ENCODE measurements at places on chromosomes 2 and 18.
A peak's percentile ranks its signal among the peaks of the same experiment; 100 is the strongest.

DNA sequence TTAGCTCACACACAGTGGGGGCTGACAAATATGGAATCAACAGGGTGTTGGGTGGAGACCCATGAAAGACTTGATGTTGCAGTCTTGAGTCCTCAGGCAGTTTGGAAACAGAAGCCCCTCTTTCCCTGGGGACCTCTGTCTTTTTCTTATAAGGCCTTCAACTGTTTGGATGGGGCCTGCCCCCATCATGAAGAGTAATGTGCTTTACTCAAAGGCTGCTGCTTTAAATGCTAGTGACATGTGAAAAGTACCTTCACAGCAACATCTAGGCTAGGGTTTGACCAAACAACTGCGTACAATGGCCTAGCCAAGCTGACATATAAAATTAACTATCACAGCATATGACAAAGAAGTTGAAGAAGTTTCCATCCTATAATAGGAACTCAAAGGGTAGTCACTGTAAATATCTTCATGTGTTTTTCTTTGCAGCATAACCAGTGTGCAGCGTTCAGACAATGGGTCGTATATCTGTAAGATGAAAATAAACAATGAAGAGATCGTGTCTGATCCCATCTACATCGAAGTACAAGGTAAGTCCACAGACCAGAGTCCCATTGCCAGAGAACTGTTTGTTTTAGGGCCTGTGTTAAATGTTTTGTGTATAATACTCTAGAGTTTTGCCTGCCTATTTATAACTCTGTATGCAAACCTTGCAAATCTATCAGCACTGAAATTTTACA lies 46.3 kb downstream of the MERTK start:
- no peak for DNase-seq

- DNase-seq = peak; percentile 52
Observed at GRCh38 chr2:26846334-26847306, 1.3 kb upstream of the DPYSL5 start.

DNA sequence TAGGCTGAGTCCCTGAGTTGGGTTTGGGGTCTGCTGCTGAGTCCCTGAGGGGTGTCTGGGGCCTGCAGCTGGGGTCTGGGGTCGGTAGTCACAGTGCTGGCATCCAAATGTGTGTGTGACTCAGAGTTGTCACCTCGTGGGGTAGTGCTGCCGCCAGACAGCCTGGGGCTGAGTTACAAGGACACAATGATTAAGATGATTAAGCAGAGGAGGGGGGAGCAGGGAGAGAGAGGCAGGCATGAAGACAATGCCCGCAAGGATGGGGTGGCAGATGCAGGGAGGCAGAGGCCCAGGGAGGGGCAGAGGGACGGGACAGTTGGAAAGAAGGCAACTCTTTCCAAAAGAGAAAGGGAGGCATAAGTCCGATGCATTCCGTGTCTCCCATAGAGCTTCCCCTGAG lies 120.2 kb downstream of the CELF4 start:
- no peak for DNase-seq

GRCh38 chr2:20168048-20168726 lies 56.7 kb downstream of the SDC1 start:
- no peak for DNase-seq

DNA sequence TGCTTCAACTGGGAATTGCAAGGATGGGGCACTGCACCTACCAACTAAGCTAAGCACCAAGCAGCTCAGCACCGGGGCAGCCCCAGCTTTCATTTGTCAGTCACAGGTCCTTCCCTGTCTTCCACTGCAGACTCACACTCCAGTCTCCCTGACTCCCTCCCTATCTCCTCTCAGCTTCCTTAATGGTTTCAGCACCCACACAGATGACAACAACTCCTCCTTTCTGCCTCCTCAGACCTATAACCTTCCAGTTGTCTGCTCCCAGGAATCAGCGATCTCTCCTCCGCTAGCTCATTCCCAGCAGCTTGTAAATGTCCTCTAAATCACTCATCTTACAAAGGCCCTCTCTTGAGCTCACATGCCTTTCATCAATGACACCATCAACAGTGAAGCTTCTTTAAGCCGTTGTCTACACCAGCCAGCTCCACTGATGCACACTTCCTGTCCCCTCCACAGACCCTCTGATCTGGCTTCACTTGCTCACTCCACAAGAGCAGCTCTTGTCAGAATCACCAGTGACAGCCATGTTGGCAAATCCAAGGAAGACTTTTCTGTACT lies 32.1 kb downstream of the CLASP1 start:
- DNase-seq = peak; percentile 19

- DNase-seq = no peak
Observed at GRCh38 chr2:129400826-129401225, 578.6 kb upstream of the RAB6C start.

- DNase-seq = no peak
Observed at GRCh38 chr18:72372076-72372475, 172.1 kb downstream of the CBLN2 start.

DNA sequence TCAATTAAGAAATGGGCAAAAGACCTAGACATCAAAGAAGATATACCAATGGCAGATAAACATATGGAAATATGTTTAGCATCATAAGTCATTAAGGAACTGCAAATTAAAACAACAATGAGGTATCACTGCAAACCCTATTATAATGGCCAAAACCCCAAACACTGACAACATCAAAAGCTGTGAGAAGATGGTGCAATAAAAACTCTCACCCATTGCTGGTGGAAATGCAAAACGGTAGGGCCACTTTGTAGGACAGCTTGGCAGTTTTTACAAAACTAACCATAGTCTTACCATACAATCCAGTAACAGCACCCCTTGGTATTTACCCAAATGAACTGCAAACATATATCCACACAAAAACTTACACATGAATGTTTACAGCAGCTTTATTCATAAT lies 213.1 kb downstream of the UBE2E3 start:
- no peak for DNase-seq

DNA sequence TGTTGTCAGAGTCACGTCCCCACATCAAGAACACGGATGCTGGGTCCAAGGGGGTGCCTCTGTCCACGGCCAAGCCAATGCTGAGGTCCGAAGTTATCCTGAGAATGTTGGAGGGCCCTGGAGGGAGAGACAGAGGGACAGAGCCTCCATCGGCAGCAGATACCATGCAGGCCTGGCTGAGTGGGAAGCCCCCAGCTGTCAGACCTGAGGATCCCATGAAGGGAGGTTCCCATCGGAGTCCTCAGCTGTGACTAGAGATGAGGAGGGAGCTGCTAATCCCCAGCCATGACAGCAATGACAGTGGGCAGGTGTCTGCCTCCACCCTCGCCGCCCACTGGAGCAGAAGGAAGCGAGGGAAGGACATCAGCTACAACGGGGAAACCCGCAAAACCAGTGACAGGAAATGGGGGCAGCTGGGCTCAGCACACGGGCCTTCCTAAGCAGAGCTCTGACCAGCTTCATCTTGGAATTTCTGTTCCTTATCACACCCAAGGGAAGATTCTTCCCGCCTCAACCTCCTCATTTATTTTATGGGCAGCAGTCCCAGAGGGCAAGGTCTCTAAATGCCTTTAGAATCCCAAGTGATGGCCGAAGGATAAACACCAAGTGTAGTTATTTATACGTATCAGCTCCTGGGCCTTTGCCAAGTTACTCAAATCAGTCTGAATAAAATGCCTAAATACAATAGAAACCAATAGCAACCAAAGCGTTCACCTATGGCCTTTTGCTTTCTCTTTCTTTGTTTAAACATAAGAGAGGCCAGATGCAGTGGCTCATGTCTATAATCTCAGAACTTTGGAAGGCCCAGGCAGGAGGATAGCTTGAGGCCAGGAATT lies 32.2 kb downstream of the FAM178B start:
- DNase-seq = peak; percentile 49

DNA sequence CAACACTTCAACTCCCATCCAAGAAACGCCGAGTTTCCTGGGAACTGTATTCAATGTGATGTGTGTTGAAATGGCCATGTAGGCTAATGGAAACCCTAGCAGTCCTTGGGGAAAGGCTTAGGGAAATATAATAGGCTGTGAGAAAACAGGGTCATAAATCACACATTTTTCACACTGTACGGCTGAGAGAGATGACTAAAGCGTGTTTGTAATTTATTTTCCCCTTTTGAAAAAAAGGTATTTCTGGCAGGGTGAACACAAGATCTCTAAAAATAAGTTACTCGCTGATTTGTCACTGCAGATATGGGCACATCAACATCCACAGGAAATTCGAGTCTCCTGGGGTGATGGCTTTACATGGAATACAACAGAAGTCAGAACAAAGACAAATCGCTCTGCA lies 109.6 kb upstream of the ST6GAL2 start:
- DNase-seq = no peak

- DNase-seq = no peak
Observed at GRCh38 chr2:223396993-223397392, 205.2 kb downstream of the SCG2 start.

GRCh38 chr2:64440843-64441242 lies 13.1 kb upstream of the LGALSL start:
- no peak for DNase-seq

DNA sequence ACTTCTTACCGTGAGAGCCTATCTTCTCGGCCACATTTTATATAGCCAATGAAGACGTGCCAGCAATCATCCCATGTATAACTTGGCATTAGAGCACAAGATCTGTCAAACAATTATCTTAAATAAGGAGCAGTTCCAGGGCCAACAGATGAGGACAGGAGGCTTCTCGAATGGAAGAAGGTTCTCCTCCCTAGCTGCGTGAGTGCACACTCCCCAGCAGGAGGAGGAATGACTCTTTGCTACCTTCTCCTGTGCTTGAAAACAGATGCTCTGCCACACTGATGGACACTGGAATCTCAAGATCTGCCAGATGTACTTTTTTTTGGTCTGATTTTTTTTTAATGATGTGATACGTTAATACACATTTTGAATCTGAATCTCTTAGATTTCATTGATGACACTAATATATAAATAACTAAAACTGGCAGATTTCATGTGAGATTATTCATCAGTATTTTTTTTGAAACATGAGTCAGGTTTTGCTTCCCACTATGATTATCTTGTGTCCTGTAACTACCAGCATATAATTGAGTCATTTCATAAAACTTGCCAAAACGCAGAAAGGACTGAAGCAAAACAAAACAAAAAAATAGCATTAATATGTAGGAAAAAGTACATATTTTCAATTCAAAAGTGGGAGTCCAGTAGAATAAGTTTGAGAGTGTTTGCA lies 626 bp upstream of the VIT start:
- no peak for DNase-seq

- no peak for DNase-seq
Observed at GRCh38 chr2:39545957-39546356, 108.9 kb upstream of the MAP4K3 start.

DNA sequence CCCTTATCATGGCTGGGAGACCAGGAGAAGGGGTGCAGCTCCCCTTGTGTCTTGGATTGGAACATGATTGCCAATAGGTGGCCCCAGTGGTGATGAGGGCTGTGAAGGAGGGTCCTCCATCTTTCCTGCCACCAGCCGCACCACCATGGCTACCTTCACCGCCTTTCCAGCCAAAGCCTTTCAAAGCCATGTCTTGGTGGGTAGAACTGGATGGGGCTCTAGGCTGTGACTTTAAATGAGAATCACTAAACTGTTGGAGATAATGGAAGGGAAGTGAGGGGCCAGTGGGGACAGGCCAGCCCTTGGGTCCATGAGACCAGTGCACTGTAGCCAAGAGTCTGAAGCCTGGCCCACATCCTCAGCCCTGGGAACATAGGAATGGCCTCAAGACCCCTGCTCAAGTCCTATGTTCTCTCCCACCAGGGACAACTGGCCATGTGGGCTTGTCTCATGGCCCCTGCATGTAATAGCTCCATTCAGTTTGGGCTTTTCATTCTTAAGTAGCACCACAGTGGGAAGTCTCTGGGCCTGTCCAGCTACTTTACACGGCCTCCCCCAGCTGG lies 345.7 kb downstream of the DYSF start:
- DNase-seq = no peak

GRCh38 chr2:111118981-111119821 lies 1.5 kb upstream of the BCL2L11 start:
- peak; percentile 37 for DNase-seq

DNA sequence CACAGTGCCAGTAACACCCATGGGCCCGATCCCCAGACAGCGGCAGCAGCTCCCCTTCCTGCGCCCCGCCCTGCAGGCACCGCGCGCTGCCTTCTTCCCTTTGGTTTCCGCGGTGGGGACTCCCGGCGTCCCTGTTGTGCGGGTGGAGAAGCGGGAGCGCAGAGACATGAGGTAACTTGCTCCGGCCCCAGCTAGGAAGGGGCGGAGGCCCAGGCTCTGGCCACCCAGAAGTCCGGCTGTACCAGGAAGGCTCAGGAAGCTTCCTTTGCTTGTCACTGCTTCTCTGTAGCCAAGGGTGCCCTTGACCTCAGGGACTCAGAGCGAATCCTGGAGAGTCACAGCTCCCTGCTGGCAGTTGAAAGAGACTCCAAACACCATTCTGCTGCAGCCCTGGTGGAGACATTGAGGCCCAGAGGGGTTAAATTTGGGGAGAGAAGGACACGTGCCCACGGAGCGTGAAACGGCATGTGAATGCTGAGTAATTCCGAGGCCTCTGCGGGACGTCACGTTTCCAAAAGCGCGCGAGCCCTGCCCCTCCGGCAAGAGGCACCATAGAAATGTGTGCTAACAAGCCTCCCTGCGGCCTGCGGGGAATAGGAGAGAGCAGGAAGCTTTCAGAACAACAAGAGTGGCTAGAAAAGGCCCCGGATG lies 6.7 kb upstream of the ADCY3 start:
- DNase-seq = peak; percentile 32

DNA sequence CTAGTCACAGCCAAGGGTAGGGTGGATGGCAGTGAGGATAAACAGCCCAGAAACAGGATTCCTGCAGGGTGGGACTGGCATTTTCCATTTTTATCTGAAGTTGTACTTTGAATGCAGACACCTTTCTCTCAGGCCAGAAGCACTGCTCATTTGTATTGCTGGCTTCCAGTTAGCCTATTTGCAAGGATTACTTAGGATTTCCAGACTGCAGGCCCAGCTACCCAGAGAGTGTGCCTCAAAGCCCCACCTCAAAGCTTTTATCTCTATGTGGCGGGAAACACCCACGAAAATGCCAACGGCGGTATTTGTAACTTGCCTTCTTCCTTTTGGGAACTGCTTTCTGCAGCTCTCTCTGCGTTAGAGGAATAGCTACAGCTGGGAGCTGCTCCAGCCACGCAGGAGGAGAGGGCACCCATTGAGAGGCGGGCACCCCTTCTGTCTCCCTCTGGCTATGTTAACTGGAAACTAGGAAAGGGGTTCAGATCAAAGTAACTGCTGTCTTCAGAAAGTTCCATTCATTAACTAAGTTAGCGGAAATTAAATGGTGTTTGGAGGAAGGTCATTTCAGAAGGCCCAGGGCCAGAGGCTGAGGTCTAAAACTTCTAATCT lies 144.9 kb downstream of the TGIF1 start:
- peak; percentile 23 for DNase-seq

GRCh38 chr2:12303181-12304030 lies 413.3 kb upstream of the TRIB2 start:
- no peak for DNase-seq
